ENCODE measurements at places on chromosomes 2 and 18.

- no peak for DNase-seq
These were observed 227.8 kb upstream of the CDH2 start for GRCh38 chr18:28404694-28405093.

DNA sequence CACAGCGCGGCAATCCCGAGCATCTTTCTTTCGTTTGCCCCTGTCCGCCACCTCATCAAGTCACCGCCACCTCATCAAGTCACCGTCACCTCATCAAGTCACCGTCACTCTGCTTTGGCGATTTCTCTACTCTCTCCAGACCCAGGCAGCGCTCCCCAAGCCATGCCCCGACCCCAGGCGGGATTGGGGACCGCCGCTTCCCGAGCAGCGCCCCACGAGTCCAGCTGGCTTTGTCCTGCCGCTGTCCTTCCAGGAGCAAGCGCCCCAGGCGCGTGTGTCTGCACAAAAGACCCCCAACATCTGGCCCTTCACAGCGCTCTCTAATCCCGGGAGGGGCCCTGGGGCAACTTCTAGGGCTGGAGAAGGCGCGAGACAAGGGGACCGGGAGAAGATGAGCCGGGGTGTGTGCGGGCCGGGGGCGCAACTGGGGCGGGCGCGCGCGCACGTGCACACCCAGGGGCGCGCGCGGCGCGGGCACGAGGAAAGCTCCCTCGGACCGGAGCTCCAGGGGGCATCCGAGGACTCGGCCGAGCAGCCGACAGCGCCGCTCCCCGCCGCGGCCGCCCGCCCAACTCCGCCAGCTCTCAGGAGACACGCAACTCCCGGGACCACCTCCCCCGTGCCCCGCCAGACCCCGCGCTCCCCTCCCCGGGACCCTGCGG is 633 bp upstream of the RNF152 start:
- DNase-seq: peak; percentile 41

DNA sequence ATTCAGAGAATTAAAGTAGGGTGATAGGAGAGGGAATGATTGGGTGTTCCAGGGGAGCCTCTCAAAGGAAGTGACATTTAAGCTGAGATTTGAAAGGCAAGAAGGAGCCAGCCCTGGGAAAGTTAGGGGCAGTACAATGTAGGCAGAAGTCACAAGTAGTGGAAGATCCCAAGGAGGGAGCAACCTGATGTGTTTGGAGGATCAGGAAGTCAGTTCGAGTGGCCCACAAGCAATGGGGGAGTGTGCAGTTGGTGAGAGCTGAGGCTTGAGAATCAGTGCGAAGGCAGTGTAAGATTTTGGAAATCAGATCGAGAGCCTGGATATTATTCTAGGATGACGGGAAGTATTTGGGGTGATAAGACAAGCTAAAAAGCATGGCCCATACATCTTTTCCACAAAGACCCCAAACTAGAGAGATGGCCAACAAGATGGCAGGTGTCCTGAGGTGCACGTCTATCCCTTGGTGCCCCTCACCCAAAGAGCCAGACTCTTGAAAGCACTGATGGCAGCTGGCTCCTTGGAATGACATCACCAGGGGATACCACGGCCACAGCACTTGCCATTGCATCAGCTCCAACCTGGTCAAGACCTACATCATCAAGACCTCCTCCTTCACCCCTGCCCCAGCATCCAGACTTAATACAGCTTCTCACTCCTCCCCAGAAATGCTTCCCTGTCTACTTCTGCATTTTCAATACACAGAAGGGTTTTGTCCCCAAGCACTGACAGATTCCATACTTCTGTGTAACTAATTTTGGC is 127.3 kb downstream of the BCL2 start:
- DNase-seq: peak; percentile 86

- no peak for DNase-seq
These were observed 1.5 kb upstream of the AAK1 start for GRCh38 chr2:69645031-69645431.

DNA sequence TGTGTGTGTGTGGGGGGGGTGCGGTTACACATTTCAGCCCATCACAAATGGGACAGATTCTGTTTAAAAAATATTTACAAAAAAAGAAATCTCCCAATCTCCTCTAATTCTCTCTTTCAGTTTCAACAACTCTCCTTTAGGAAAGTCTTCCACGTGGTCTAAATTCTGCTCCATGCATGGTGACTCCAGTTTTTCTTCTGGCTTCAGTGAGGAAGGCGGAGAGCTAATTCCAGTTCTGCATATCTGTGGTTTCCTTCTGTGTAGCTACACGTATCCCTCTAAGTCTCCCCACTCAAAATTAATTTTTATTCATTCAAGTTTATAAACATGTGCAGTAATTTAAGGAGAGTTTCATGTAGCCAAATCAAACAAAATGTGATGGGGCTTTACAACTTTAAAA is 111.6 kb downstream of the SLC4A3 start:
- no peak for DNase-seq

- DNase-seq: no peak
These were observed 613 bp downstream of the COL5A2 start for GRCh38 chr2:189178726-189179569.

GRCh38 chr18:53657257-53657656 is 567.2 kb downstream of the MBD2 start:
- no peak for DNase-seq

DNA sequence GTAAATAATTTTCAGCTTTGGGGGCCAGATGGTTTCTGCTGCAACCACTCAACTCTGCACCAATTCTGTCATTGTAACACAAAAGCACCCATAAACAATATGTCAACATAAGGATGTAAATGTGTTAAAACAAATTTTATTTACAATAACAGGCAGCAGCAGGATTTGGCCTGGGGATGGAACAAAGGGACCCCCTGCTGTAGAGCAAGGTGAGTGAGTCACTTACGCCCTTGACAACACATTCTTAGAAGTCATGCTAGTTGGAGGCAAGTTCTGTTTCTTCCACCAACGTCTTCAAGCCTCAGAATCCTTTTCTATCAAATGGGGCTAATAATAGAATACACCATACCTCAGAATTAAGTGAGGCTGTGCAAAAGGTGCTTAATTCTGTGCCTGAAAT is 610.2 kb upstream of the SYT4 start:
- DNase-seq: no peak
